ENCODE measurements at places on chromosomes 6 and 20.
A peak's percentile ranks its signal among the peaks of the same experiment; 100 is the strongest.

DNA sequence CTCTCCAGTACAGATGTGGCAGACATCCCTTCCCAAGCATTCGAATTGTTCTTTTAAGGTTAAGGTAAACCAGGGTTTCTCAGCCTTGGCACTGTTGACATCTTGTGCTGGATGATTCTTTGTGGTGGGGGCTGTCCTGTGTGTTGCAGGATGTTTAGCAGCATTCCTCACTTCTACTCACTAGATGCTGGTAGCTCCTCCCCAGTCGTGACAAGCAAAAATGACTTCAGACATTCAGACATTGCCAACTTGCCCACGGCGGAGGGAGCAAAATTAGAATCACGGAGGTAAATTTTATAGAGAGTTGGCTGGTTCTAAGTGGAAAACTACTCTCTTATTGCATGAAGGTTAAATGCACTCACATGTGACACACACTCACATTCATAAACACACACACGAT lies 188.7 kb downstream of the GMPR start:
- DNase-seq = no peak

DNA sequence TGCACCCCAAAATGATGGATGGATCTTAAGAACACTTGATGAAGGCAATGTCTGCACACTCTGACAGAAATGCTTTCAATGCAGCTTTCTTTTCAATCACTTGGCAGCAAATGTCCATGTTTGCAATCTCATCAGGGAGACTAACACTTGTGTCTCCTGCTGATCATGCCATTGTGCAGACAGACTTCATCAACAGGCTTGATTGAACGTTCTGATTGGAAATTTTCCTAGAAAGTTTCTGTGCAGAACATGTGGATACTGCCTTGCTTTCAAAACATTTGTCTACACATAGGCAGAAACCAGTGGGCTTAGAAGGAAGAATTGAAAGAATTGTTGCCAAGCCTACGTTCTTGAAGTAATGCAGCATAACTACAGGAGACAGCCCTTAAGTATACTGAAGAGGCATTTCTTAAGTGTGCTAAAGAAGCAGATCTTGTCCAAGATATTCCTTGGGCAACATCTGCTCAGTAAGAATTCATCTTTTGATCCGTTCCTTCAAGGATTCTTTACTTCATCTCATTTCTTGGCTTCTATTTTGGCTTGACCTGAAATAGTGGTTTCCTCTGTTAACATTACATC lies 120.4 kb upstream of the PLCB4 start:
- no peak for DNase-seq

- DNase-seq = no peak
Observed at GRCh38 chr20:52941808-52942207, 30.4 kb upstream of the TSHZ2 start.

DNA sequence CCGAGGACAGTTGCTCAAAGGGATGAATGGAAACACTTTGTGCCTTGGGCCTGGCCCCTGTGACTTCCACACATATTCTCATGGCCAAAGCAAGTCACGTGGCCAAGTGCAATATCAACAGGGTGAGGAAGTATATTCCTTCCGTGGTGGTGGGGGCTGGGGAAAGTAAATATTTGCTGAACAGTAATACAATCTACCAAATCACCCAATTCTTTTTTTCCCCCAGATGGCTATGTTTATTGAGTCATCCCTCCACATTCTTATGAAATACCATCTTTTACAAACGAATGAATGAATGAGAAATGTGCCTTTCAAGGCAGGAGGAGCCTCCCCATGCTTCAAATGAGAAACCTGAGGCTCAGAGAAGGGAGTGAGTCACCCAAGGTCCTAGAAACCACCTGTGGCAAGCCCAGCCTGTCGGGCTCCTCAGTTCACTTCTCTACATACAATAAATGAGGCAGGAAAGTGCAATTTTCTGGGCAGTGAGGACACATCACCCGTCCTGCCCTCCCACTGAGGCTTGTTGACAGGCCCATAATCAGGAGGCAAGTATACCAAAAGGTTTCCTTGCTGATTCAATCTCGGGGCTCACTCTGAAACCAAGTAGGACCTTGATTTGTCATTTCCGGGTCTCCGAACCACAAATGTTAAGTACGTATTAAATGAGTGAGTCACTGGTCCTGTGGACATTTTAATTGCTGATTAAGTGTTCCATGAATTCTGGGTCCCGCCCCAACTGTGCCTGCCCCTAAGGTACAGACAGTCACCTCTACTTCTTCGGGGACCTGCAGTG lies 25.3 kb upstream of the TOP1 start:
- peak; percentile 20 for DNase-seq

DNA sequence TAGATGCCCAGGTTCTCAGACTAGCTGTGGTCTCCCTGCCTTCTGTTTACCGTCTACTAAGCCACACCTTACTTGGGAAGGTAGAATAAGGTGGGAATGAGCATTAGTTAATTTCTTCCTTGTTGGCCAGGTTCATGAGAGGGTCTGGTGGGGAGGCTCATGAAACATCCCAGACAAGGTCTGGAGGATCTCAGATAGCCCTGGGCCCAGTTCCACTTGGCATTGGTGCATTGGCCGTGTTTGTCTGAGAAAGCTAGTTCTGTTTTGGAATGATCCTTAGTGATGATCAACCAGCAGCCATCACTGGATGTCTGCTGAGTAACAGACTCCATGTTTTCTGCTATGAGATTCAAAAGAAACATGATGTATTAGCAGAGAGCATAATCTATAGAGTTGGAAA lies 155.1 kb downstream of the SLC24A3 start:
- no peak for DNase-seq
